Adipocyte (in vitro differentiated cells): ENCODE measurements at places on chromosomes 4 and X.
A peak's percentile ranks its signal among the peaks of the same experiment; 100 is the strongest.

DNA sequence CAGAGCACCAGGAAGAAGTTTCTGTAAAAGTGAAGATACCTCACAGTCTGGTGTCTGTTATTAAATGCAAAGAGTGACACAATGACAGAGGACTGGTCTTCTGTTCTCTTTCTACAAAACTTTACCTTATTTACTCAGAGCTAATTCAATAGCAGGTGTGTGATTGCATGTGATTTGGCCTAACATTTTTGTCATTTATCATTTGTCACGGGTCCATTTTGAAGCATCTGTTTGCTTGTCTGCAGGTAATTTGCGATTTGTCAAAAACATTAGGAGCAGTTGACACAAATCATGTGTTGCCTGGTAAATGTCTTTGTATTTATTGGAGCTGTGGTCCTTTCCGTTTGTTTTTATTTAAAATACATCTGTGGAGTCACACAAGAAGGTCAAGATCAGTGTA, 1232.4 kb downstream of the STIM2 start:
- DNase-seq, result no peak

GRCh38 chr4:30341731-30342130, 378.4 kb upstream of the PCDH7 start:
- no peak for DNase-seq

- DNase-seq, result peak; percentile 50
Measured at GRCh38 chrX:152637649-152638442, at the start of gene GABRQ. GABRQ (plus strand) TSS chrX:152637895; CDS start chrX:152638203, 308 bp downstream.

DNA sequence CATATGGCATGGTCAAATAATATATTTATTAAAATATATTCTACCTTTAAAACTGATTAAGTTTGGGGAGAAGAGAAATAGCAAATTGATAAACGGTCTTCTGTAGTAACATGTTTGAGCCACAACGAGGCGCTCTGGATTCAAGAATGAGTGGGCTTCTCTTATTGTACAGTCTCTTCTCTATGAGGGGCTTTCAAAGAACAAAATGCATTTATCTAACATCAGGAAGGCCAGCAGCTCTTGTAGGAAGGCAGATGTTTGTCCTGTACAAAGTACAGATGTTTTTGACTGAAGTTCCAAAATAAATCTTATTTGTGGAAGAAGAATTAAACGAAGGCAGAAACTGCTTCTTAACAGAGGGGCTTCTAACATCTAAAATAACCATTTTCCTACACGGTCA, 153.6 kb downstream of the RASL11B start:
- DNase-seq, result peak; percentile 87

DNA sequence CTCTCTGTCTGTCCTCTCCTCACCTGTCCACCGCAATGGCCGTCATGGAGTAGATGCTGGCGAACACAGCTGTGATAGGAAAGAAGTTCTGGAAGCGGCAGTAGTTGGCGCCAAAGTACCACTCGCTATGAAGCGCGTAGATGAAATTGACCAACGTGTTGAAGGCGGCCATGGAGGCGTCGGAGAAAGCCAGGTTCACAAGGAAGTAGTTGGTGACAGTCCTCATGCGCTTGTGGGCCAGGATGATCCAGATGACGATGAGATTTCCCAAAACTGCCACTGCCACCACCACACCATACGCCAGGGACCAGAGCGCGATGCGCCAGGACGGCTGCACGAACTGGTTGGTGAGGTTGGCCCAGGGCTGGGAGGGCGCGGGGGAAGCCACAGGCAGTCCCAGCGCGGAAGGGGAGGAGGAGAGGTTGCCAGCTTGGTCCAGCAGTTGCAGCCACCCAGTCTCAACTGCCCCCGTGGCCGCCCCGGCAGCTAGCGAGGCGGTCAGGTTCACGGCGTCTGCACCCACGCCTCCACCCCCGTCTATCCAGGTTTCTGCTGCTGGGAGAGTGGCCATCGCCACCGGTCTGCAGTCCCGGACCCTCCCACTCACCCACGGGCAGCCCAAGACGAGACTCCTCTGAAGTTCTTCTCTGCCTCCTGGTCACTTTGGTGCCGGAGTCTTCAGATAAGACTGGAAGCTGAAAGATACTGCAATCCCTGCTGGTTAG, 518 bp downstream of the TACR3 start:
- no peak for DNase-seq

DNA sequence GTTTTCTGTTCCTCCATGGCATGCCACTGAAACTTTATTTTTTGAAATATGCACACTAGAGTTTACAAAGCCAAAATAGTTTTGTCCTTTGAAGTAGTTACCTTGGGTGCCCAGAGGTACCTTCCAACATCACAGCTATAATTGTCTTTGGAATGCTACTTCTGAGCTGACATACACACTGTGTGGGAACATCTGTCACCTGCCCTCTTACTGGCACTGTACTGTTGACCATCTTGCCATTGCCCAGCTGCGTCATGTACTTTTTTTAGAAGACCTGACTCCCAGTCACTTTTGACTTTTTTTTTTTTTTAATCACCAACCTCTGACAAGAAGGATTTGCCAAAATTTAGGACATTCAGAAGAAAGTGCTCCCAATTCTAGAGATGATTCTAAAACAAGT, 200.5 kb upstream of the CXorf66 start:
- no peak for DNase-seq

DNA sequence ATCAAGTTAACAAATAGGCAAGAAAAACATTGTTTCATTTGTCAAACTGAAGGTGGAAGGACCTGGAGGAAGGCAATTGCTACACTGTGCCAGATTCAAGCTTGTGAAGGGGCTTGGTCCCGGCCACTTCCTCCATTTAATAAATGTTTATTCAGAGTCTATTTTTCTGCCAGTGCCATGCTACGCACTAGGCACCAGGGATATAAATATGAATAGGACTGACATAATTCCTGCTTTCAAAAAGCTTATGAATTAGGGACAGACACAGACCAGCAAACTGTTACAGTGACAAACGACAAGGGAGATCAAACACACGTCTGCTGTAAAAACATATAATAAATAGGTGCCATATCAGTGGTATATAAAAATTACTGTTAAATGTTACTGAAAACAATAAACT, 571 bp downstream of the TLR6 start:
- DNase-seq, result no peak

GRCh38 chr4:168844353-168845049, 165.6 kb downstream of the CBR4 start:
- no peak for DNase-seq

DNA sequence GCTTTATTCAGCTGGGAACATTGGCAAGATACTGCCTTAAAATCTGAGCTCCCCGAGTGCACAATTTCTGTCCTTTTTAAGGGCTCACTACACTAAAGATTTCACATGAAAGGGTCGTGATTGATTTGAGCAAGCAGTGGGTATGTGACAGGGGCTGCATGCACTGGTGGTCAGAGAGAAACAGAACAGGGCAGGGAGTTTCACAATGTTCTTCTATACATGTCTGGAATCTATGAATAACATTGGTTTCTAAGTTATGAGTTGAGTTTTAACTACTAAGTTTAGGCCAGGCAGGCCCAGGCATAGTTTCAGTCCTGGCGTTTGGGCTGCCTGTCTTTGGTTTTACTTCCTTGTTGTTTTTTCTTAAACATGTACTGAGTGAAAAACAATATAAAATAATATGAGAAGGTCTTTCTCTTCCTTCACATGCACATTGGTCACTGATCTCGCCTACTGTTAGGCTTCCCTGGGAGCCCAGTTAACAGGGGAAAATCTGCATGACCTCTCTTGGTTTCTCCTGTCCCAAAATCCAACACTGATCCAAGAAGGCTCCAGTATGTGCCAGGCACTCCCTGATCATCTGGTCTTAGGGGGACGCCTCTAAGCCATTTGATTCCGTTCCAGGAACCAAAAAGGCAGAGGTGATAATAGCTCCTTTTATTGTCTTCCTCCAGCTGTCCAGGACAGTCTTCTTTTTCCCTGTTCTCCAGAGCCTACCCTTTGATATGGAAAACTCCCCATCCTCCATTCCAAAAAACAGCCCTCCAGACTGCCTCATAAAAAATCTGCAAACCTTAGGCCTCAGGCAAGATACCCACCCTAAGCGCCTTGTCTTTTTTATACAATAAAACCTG, at the start of gene UGT2B17:
Gene UGT2B17, minus strand, starts transcription at position 51 of the 854 bp plus-strand sequence. CDS start 7,838 bp downstream, outside the sequence.
- DNase-seq, result no peak

DNA sequence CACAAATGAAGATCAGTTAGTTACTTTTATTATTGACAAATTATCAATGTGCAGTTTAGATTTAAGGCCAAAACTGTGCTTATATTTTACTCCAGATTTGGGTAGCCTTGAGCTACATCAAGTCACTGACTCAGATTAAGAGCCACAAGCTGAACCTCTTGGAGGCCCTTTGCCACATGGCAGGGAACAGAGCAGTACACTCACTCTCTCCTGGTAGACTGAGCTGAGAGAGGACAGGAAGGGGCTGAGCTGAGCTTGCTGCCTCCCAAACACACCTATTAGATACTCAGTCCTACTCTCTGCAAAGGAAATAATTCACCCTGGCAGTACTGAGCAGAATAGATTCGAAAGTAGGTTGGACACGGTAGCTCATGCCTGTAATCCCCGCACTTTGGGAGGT, 7.8 kb downstream of the STAP1 start:
- no peak for DNase-seq

DNA sequence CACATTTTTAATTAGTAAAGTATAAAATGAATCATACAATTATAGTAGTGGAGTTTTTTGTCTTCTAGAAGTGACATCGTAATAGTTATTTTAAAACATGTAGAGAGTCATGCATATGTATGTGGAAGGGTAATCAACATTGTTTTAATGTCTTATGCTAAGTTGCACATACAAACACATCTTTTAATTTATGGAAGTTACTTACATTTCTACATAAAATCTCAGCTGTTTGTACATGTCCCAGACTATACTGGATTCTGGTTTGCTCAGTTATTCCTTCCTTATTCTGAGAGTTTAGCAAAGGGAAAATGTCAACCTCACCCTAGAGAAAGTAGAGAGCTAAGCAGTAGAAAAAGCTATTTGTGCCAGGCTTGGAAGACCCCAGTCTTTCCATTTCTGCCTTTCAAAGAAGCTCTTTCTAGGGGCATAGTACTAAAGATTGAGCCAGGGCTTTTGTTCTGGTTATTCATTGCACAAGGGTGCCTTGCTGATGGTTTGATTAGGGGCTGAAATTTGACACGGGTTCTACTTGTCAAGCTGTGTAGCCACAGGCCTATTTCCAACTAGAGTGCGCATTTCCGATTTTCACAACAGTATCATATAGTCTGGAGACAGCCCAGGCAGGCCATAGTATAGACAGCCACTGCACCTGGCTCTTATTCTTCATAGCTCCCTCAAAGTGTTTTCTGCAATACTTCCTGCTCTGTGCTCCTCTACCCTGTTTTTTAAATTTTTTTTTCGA, 106.3 kb downstream of the RPA4 start:
- DNase-seq, result no peak

GRCh38 chrX:63466690-63467089, 115.6 kb upstream of the SPIN4 start:
- no peak for DNase-seq

DNA sequence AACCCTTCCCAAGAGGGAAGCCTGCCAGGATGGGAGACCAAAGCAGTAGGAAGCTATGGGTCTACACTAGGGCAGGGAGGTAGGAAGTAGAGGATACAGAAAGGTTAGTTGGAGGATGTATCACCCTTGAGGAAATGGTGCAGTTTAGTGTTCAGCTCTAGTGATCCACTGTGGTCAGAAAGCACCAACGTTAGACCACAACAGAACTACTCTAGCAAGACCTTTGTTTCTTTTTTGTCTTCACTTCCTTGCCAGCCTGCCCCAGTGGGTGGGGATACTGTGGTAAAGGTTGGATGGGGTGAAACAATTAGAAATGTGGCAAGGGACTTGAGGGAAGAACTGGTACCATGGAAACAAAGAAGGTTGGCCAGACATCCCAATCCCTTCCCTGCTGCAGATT, 83.3 kb downstream of the DDIT4L start:
- DNase-seq, result no peak

GRCh38 chr4:17587094-17587822, 10.3 kb downstream of the LAP3 start:
- no peak for DNase-seq

DNA sequence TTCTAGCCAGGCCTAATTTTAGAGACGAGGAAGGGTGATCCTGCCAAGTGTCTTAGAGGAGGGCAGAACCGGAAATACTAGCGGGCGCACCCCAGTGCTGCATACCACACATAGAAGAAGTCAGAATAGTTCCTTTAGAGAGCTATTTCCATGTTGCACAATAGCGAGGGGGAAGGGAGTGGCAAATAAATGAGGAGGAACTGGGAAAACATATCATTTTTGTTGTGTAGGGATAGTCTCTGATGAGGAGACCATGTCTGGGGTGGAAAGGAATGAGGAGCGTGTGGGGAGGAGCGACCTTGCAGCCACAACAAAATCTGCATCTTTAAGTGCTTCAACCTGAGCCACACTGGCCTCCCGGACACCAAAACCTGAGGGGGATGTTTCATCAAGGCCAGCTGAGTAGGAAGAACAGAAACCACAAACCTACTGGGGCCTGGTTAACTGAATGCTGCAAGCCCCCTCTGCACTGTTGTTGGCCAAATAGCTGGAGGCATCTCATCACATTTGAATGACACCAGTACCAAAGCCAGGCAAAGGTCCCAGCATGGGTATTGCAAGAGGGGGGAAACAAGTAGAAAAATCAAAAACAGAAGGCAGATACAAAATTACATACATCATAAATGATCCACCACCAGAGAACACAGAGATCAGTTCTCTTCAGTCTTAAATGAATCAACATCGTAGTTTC, 26.7 kb upstream of the C1QTNF7 start:
- DNase-seq, result peak; percentile 93

DNA sequence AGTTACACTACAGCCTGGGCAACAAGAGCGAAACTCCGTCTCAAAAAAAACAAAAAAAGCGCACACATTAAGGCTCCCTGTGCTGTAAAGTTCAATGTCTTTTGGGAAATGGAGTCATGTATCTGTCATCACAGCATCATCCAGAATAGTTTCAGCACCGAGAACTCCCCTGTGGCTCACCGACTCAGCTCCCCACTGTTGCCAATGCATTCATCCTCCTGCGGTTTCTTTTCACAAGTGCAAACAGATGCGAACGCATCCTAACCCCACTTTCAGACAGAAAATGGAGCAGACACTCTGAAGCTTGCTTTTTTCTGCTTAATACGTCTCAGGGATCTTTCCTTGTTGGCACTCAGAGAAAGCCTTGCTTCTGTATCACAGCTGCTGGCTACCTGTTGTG, 13.8 kb upstream of the SH3TC1 start:
- DNase-seq, result peak; percentile 54

DNA sequence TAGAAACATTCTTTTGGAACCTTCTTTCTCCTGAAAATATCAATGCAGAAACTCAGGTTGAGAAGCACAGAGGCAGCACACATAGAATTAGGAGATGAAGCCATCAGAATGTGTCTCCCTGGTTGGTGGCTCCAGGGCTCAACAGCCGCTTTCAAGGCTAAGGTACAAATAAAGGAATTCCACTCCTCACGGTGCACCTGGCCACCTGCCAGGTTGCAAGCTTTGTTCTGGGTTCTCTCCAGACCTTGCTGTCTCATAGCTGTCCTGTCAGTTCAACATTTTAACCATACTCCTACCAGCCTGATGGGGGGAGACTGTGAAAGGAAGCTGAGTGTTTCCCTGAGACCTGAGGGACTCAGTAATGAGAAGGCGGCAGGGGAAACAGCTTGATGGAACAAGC, 96.3 kb upstream of the HPF1 start:
- DNase-seq, result no peak
